ENCODE measurements at places on chromosomes 3 and 15. TPM values are rescaled to one million over a fixed set of nuclear protein-coding genes. Genes with fewer than 3 reads are reported as not detected.

FRMD5 gene
- total RNA-seq, result not detected

DNASE1L3 gene
- 1.6 TPM for total RNA-seq

ADGRG7 gene
- not detected for total RNA-seq

NAA50 gene
- total RNA-seq, result 115 TPM

MED12L gene
- total RNA-seq, result 4.0 TPM

All from mononuclear cell (primary cell).